ENCODE measurements at places on chromosomes 11 and 22. TPM values are rescaled to one million over a fixed set of nuclear protein-coding genes. Genes with fewer than 3 reads are reported as not detected.

DNA sequence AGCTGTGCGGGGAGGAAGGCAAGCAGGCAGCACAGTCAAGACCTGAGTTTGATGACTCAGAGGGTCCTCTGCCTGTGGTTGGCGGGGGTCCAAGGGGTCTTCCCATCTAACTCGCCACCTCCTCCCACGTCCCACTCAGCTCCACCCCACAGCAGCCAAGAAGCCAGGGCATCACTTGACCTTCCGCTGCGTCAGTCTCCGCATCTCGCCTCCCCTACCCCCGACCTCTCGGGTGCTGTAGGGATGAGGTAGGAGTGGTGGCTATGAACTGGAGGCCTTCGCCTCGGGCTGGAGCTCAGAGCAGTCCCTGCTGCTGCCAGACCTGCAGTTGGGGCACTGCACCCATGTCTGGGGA is 90.6 kb downstream of the CDKN1C start:
- no peak for DNase-seq
- no peaks in the 10 kb centered on the region for H3K4me1 ChIP-seq
- H3K27ac ChIP-seq: no peak overlapping the region
- H3K36me3 ChIP-seq: no peaks in the 10 kb centered on the region

DNA sequence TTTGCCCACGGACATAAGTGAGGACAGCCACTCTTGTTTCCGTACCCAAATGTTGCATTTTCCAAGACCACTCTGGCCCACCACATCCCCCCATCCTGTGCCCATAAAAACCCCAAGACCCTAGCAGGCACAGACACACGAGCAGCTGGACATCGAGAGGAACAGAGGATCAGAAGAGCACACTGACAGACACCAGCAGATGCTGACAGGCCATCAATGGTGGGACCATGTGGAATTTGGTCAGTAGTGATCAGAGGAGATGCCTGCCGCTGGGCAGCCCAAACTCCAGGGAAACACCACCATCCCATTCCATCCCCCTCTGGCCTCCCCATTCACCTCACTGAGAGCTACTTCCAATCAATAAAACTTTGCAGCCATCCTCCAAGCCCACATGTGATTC is 87.0 kb downstream of the DLG2 start:
- peaks cover 2% of the 10 kb centered on the region for H3K36me3 ChIP-seq
- no peak for DNase-seq
- no peaks in the 10 kb centered on the region for H3K4me1 ChIP-seq

GRCh38 chr11:1827931-1828330 is 6.9 kb upstream of the SYT8 start:
- DNase-seq: no peak
- H3K27me3 ChIP-seq: no peaks in the 10 kb centered on the region
- H3K27ac ChIP-seq: no peak overlapping the region
- H3K4me3 ChIP-seq: no peak overlapping the region

- no peaks in the 10 kb centered on the region for H3K36me3 ChIP-seq
- H3K4me1 ChIP-seq: peaks cover 19% of the 10 kb centered on the region
- peaks cover 8% of the 10 kb centered on the region for H3K27me3 ChIP-seq
- H3K27ac ChIP-seq: no peak overlapping the region
- no peak for DNase-seq
- H3K4me3 ChIP-seq: no peak overlapping the region
Observed at GRCh38 chr11:123378096-123378495, 52.0 kb upstream of the GRAMD1B start.

DNA sequence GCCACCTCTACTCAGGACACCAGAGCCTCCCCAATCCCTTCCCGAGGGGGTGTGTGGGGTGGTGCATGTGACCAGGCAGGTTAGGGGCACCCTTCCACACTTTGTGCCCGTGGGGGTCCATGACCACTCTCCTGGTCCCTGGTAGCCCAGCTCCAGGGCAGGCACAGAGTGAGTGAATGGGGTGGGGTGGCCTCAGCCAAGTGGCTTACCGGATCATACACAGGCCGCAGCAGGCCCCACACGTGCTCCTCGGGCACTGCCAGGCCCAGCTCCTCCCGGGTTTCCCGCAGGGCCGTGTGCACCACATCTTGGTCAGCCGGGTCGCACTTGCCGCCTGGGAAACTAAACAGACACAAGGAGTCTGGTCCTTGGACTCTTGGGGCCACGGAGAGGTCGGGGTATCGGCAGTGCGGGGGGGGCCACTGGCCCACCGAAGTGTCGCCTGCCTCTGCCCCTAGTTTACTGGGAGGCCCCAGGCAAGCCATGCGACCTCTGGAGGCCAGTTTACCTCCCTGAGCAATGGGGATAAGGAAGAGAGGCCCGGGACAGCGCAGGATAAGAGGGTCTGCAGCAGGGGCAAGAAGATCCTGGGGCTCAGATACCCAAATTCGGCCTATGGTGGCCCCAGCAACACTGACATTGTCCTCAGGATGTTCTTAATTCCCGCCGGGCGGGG is 889 bp downstream of the NUDT8 start:
- no peaks in the 10 kb centered on the region for H3K27me3 ChIP-seq
- peaks cover 5% of the 10 kb centered on the region for H3K36me3 ChIP-seq
- DNase-seq: no peak
- H3K27ac ChIP-seq: peak overlapping the region; percentile 74
- peak overlapping the region; percentile 72 for H3K4me3 ChIP-seq

GRCh38 chr11:47534704-47535251 is 18.2 kb downstream of the CELF1 start:
- H3K4me1 ChIP-seq: peaks cover 49% of the 10 kb centered on the region
- H3K4me3 ChIP-seq: no peak overlapping the region
- H3K27me3 ChIP-seq: no peaks in the 10 kb centered on the region
- no peak for DNase-seq
- H3K27ac ChIP-seq: peak overlapping the region; percentile 71
- H3K36me3 ChIP-seq: peaks cover 21% of the 10 kb centered on the region

DNA sequence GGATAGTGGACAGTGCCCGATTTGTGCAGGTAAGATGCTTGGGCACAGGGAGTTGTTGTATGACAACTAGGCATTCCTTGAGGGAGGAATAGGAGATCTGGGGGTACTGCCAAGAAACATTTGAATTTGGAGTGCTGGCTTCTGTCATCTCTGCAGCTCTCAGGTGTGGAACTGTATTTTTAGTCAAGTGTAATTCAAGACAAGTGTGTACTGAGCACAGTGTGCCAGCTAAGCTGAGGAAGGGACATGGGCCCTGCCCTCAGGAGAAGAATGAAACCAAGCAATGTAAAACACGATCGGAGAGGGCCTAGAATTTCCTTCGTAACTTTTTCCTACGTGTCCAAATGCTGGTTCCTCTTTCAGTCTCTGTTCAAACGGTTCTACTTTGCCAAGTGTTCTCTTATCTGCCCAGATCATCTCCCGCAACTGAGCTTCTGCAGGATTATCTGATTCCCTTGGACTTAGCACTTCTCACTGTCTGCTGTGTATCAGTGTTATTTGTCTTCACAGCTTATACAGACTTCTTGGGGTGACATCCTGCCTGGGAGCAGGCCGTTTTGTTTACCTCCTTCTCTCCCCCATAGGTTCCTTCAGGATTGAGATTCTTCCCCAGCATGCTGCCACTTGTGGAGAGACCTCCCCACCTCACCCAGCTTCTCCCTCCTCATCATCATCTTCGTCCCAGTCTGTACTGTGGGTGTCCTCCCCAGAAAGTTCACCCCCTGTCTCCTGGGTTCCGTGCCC is 27.6 kb downstream of the ART5 start:
- H3K36me3 ChIP-seq: no peaks in the 10 kb centered on the region
- DNase-seq: no peak
- no peak overlapping the region for H3K4me3 ChIP-seq
- no peaks in the 10 kb centered on the region for H3K27me3 ChIP-seq

DNA sequence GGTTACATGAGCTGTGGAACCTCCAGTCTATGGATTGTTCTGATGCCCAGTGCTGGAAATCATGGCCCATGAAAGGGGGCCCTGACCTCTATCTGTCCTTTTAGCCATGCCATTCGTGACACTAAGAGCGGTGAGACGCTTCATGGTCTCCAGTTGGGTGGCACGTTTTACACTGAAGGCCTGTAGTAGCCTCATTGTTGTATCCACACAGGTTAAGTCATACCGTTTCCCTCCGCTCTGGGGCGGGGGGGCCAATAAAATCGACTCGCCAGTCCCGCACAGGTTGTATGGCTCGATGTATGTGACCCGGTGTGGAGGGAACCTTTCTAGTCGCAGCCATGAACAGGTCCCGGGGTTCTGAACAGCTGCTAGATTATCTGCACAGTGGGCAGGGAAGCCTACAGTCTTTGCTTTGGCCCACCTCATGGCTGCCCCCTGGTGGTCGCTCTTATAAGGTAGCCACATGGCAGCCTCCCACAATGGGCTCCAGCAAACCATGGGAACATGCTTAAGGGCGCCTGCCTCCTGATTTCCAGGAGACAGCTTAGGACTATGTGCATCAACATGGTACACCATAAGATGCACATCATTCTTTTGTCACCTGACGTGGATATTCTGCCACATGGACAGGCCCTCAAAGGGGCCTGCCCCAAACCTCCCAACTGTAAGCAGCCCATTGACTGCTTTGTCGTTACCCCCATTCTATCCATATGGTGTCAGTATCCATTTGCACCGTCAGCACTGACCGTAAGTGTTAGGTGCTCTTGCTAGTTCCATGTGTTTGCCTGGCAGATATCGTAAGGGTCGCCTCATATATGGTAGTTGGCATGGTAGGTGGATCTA is 19.7 kb upstream of the APOL3 start:
- peaks cover 2% of the 10 kb centered on the region for H3K36me3 ChIP-seq
- H3K4me1 ChIP-seq: peaks cover 11% of the 10 kb centered on the region
- DNase-seq: peak; percentile 94

DNA sequence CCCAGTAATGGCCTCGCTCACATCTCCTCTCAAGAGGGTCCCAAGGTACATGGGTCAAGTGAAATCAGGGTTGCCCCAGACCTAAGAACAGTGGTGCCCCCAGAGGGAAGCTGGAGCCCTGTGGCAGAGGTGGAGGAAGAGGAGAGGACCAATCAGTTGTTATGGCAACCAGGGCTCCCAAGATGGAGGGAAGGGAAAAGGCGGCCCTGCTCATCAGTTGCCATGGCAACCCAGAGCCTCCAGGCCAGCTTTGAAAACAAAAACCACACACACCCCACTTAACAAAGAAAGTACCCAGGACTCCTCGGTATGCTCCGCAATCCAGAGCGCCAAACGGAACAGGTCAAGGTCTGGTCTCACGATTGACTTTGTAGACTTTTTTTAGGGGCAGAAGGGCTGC is 53.5 kb upstream of the SLC35C1 start:
- H3K4me3 ChIP-seq: no peak overlapping the region
- H3K4me1 ChIP-seq: no peaks in the 10 kb centered on the region
- H3K36me3 ChIP-seq: no peaks in the 10 kb centered on the region
- H3K27me3 ChIP-seq: peaks cover 13% of the 10 kb centered on the region
- H3K27ac ChIP-seq: no peak overlapping the region

GRCh38 chr11:110026858-110027626 is 66.2 kb upstream of the ZC3H12C start:
- no peaks in the 10 kb centered on the region for H3K36me3 ChIP-seq
- no peaks in the 10 kb centered on the region for H3K4me1 ChIP-seq
- no peak overlapping the region for H3K4me3 ChIP-seq

DNA sequence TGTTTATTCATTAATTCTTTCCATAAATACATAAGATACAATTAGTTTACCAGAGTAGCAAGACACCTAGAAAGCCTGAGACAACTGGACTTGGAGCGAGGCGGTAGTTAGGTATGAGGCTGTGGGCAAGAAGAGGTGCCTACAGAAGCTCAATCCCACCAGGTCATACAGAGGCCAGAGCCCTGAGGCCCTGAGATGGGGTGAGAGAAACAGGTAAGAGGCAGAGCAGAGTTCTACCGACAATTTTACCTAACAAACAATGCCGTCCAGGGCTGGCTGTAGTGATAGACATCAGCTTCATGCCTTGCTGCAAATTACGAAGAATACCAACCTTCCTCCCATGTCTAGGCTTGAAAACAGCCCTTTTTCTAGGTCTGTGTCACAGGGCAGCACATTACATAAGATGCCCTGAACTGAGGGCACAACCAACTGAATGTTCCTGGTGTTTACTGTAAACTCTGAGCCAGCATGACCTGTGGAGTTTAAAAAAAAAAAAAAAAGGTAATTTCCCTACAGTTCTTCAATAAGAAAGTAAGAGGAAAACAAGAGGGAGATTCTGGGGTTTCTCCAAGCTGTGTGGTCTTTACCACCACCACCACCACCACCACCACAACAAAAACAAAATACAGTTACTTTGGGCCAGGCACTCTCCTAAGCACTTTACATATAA is 105.8 kb downstream of the GAB2 start:
- H3K4me3 ChIP-seq: no peak overlapping the region
- H3K36me3 ChIP-seq: no peaks in the 10 kb centered on the region
- peaks cover 3% of the 10 kb centered on the region for H3K27me3 ChIP-seq
- H3K27ac ChIP-seq: no peak overlapping the region
- DNase-seq: no peak

DNA sequence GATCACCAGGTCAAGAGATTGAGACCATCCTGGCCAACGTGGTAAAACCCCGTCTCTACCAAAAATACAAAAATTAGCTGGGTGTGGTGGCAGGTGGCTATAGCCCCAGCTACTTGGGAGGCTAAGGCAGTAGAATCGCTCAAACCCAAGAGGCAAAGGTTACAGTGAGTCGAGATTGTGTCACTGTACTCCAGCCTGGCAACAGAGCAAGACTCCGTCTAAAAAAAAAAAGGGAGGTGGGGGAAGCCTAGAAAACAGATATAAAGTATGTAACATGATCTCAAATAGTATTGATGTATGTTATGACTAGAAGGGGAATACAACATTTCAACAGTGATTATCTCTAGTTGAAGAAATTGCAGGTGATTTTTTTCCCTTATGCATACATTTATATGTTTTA is 61.4 kb downstream of the SLC1A2 start:
- H3K27ac ChIP-seq: no peak overlapping the region
- peaks cover 8% of the 10 kb centered on the region for H3K4me1 ChIP-seq
- no peaks in the 10 kb centered on the region for H3K36me3 ChIP-seq
- peaks cover 2% of the 10 kb centered on the region for H3K27me3 ChIP-seq

DNA sequence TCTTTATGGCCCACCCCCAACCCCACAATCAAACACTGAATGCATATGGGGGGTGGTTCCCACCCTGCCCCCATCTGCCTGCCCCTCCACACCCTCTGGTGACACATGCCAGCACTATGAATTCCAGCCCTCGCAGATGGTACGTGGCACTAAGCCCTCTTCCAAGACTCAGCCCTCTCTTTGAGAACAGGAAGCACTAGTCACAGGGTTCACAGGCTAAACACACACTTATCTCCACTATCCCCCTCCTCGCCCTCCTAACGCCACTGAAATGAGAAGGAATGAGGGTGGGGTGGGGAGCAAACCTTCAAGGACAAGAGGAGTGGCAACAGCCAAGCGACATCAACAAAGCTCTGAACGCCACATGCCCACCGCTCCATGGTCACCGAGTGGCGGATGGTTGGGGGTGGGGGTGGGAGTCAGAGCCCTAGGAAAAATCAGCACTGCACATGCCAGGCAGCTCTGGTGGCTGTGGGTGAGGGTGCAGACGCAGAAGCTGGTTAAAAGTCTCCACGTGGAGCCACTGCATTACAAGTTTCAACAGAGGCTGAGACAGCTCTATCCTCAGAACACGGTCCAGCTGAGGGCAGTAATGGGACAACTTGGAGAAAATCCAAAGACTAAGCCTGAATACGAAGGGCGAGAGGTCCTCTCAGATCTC is 33.6 kb downstream of the TMEM184B start:
- no peak overlapping the region for H3K4me3 ChIP-seq
- H3K27ac ChIP-seq: no peak overlapping the region
- H3K4me1 ChIP-seq: no peaks in the 10 kb centered on the region
- no peak for DNase-seq
- H3K36me3 ChIP-seq: no peaks in the 10 kb centered on the region

- peaks cover 6% of the 10 kb centered on the region for H3K4me1 ChIP-seq
- no peak overlapping the region for H3K27ac ChIP-seq
- peak overlapping the region; percentile 49 for H3K4me3 ChIP-seq
- DNase-seq: peak; percentile 50
- no peaks in the 10 kb centered on the region for H3K36me3 ChIP-seq
Observed at GRCh38 chr11:114340311-114341131, 44.3 kb downstream of the NNMT start.

Gene MB
- not detected for total RNA-seq

Gene UPK3A
- not detected for total RNA-seq

Gene SCGB1D2
- total RNA-seq: not detected
